Activated naive CD8-positive, alpha-beta T cell treated with anti-CD3 and anti-CD28 coated beads, Interleukin-2, amount 50 U/mL, for 16 hours (primary cell): ENCODE measurements at places on chromosomes 5 and 9.
A peak's percentile ranks its signal among the peaks of the same experiment; 100 is the strongest.

DNA sequence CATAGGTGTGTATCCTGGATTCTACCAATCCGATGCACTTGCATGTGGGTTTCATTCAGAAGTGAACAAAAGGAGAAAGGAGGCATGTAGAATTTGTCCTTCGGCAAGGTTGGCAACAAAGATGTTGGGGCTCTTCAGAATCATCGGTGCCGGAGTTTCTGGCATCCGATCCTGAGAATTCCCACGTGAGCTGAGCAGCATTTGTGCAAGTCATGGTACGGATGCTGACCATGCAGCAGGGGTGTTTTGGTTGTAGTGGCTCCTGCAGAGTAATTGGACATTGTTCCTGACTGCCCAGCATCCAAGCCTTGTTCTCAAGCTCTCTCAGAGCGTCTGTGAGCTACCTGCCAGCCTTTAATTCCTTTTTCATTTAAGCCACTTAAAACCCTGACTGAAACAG lies 19.0 kb upstream of the POC5 start:
- DNase-seq = no peak

GRCh38 chr5:79847561-79847960 lies 143.5 kb downstream of the MTX3 start:
- DNase-seq = no peak

DNA sequence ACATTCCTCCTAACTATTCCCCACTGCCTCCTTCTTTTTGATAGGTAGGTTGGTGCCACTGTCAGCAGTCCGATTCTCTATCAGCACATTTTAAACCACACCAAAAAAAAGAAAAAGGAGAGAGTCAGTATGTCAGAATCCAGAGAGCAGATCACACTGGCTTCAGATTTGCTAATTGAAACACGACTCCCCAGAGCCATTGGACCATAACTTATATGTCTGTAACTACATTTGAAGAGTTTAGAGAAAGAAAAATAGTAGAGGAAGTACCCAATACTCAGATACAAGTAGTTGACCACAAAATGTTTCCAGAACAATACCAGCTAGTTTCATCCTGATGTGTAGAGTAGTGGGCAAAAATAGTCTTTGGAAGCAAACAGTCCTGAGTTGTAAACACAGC lies 216.6 kb downstream of the NR2F1-AS1 start:
- DNase-seq = no peak

DNA sequence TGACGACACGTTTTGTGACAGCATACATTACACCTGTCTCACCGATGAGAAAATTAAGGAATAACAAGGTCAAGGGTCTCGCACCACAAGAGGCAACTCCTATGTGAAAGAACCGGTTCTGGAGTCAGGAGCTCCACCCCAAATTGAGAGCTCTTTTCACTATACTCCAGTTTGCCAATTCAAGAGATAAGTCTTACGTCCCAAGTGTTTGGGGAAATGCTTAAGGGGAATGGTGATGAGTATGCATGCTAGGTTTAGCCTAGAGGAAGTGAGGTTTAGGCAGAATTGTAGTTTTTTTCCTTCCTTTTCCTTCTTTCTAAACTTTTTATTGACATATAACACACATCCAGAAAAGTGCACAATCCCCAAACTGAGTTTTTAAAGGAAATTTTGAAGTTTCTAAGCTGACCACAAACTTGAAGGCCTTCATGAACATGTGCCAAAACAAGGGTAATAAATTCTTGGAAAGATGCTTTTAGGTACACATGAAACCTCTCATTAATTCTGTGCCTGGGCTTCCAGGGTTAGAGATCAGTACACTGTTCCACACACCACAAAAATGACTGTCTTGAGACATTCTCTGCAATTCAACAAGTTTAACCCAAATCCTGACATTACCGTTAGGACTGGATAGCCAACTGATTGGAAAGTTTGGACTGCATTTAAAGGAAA lies 127.6 kb upstream of the SLC1A3 start:
- DNase-seq = no peak

GRCh38 chr5:145510324-145510723 lies 324.8 kb downstream of the PRELID2 start:
- no peak for DNase-seq

GRCh38 chr9:114681594-114682332 lies at the start of gene TEX48:
Gene TEX48, minus strand, starts transcription at chr9:114682192. Its CDS starts 10,469 bp downstream, at chr9:114671723.
- peak; percentile 62 for DNase-seq

GRCh38 chr5:31396611-31397295 lies 135.1 kb downstream of the DROSHA start:
- DNase-seq = no peak

DNA sequence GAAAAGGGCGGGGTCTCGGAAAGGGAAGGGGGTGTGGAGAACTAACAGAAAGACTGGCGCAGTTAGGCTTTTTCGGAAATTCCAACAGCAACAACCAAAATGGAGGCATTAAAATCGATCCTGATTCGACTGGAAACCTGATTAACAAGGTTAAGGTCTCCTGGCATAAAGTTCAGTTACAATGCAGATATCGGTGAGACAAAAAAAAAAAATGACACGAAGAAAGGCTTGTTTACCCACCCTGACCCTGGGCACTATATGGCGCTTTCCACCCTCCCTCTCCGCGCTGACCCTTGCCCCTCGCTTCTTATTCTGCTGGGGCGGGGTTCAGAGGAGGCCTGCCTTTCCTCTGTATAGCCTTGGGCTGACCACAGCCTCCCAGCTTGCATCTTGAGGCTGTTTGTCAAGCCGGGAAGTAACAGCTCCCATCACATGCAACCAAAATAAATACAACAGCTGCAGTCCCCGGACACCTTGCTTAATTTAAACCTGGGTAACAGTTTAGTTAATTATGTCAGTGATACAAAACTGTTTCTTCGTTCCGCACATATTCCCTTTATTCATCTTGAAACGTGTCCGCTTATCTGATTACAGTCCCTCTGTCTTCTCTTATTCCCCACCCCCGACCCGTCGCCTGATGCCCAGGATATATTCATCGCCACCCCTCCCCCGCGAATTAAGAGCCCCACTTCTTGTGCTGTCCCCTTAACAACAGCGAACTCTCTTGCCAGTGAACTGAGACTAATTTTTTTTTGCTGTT lies 795 bp upstream of the PJA2 start:
- no peak for DNase-seq

- no peak for DNase-seq
These were observed 66.5 kb downstream of the MSX2 start for GRCh38 chr5:174790906-174791305.

DNA sequence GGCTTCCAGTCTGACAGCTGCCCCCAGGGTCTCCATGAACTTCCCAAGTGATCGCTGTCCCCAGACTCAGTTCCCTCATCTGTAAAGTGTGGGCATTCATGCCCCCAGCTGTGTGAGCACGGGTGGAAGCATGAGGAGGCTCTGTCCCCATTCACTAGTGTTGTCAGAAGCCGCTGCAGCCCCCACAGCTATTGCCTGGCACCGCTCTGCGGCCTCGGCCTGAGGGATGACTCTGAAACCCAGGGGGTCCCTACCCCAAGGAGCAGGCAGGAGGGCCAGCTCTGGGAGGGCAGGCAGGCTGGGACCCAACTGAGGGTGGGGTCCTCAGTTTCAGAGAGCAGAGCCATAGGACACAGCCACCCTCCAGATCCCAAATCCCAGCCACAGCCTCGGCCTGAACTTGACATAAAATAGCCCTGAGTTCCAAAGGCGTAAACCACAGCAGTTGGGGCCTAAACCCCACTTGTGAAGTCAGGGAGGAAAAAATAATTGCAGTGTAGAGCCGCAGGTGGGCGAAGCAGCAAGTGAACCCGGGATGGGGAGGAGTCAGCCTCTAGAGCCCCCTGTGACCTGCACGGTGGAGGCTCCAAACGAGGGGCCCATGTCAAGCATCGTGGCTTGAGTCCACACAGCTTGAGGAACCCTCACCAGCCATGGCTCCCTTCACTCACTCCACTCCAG lies 66.0 kb upstream of the ADAMTS2 start:
- DNase-seq = no peak

GRCh38 chr5:167012123-167013034 lies 1279.1 kb upstream of the WWC1 start:
- DNase-seq = no peak

GRCh38 chr5:178439493-178440180 lies 150.6 kb downstream of the COL23A1 start:
- no peak for DNase-seq

DNA sequence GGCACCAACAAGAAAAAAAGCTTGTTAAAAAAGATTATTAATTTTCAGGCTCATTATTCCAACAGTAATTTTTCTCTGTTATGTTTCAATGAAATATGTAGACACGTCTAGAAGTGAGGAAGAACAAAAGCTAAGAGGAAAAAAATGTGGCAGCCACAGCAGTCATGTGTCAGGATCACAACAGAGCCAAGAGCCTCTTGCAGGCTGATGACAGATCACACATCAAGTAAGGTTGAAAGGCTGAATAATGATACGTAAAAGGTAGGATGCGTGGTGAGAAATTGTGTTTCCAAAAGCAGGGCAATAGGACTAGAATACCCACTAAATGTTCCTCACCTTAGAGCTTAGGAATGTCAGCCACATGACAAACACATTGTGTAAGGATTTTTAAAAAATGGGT lies 124.8 kb downstream of the HTR1A start:
- no peak for DNase-seq

GRCh38 chr5:67182301-67182790 lies 14.3 kb downstream of the CD180 start:
- no peak for DNase-seq

- DNase-seq = no peak
These were observed 276.2 kb downstream of the SYK start for GRCh38 chr9:91077624-91078368.

DNA sequence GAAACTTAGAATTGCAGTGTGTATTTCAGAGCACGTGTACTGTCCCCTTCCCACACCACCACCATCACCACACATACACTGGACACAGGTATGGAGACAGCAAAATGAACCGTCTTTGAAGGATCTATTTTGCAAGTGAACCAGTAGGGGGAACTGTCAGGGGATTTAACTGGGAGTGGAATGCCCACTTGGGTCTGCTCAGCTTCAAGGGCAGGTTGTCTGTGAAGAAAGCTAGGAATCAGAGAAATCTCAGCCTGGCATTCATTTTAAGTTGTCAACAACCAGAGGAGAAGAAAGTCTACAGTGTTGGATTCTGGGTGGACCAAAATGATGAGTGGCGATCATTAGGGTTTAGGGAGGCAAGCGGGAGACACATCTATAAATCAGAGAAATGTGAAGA lies 147.0 kb downstream of the DCP2 start:
- DNase-seq = no peak

GRCh38 chr5:126864042-126864688 lies 87.2 kb downstream of the LMNB1 start:
- DNase-seq = no peak

- DNase-seq = no peak
These were observed 22.6 kb downstream of the TMEM267 start for GRCh38 chr5:43461066-43461465.

GRCh38 chr5:111584651-111585050 lies 72.3 kb upstream of the STARD4 start:
- no peak for DNase-seq

- DNase-seq = no peak
These were observed 9.9 kb downstream of the PLPP7 start for GRCh38 chr9:131299346-131299960.

DNA sequence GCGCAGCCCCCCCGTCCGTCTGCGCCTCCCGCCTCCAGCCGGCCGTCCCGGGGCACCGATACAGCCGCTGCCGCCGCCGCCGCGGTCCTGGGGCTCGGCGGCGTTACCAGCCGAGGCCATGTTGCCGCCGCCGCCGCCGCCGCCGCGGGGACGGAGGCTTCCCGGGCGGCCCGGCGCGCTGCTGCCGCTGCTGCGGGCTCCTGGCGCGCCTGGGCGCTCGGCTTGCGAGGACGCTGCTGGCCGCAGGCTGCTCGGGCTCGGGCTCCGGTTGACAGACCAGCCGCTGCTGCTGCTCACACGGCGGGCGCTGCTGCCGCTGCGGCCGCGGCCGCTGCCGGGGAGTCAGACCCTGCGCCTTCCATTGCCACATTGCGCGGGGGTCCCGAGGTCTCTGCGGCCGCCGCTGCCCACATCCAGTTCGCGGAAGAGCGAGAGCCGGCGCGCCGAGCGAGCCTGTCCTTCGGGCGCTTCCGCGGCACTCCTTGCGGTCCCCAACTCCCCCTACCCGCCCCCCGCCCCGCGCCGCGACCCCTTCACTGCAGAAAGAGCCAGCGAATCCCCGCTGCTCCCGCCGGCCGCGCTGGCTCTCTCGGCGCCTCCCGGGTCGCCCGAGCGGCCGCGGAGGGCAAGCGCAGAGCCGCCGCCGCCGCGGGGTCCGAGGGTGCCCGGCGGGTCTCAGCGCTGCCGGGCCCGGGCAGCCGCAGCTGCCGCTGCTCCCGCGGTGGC lies 8.4 kb downstream of the PTCH1 start:
- no peak for DNase-seq

DNA sequence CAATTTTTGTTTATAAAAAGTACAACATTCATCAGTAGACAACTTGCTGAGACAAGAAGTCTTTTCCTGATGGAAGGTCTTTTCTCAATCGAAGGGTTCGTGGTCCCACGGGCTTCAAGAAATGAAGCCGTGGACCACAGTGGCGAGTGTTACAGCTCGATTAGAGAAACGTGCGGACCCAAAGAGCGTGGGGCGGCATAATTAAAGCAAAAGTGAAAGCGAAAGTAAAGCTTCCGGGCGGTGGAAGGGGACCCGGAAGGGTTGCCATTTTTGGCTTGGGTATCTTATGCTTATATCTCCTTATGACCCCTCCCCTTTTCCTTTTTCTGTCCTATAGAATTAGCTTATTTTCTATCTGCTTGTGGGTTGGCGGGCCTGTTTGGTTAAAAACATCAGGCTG lies 2309.4 kb upstream of the ACO1 start:
- no peak for DNase-seq

- DNase-seq = no peak
These were observed 34.6 kb downstream of the ZSWIM6 start for GRCh38 chr5:61366497-61367240.

- DNase-seq = no peak
These were observed 12.4 kb downstream of the AHRR start for GRCh38 chr5:333945-334344.

DNA sequence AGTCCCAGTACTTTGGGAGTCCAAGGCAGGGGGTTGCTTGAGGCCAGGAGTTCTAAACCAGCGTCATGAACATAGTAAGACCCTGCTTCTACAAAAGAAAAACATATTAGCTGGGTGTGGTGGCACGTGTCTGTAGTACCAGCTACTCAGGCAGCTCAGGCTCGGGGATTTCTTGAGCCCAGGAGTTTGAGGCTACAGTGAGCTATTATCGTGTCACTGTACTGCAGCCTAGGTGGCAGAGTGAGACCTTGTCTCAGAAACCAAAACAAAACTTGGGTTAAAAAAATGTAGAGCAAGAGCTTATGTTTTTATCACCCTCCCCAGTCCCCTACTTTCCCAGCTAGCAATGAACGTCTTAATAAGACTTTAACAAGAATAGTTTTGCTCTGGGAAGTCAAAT lies 46.7 kb downstream of the UHRF2 start:
- no peak for DNase-seq

- DNase-seq = no peak
These were observed 41.5 kb upstream of the STARD4 start for GRCh38 chr5:111553868-111554267.

- no peak for DNase-seq
These were observed 5.5 kb downstream of the ADRB2 start for GRCh38 chr5:148831590-148832565.

GRCh38 chr9:78210841-78211301 lies 25.0 kb upstream of the CEP78 start:
- no peak for DNase-seq
